Osteocyte (in vitro differentiated cells): ENCODE measurements at places on chromosomes 5 and 9. TPM values are rescaled to one million over a fixed set of nuclear protein-coding genes. Genes with fewer than 3 reads are reported as not detected.
A peak's percentile ranks its signal among the peaks of the same experiment; 100 is the strongest.

DNA sequence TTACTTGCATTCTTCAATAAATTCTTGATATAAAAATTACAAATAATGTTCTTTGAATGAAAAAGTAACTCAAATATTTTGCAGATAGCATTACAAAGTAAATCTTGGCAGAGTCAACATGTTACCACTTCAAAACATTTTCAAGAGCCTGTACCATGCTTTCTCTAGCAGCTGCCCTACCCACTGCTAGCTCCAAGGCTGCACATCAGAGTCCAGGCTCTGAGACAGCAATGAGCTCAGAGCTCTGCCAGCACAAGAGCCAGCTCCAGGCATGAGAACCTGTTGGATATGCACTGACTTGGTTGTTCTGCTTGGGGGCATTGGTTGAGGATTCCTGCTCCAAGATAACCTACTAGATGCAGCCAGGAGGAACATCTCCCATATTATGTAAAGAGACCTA is 211.3 kb upstream of the HAPLN1 start:
- H3K4me3 ChIP-seq, result no peak overlapping the region
- H3K27ac ChIP-seq, result peak overlapping the region; percentile 24
- peaks cover 33% of the 10 kb centered on the region for H3K4me1 ChIP-seq

- no peak overlapping the region for H3K4me3 ChIP-seq
- DNase-seq, result no peak
- H3K27ac ChIP-seq, result no peak overlapping the region
Observed at GRCh38 chr9:80059979-80060378, 488.2 kb downstream of the TLE4 start.

Gene SLCO6A1
- 0.65 and 0.78 TPM in 2 replicates for total RNA-seq

DNA sequence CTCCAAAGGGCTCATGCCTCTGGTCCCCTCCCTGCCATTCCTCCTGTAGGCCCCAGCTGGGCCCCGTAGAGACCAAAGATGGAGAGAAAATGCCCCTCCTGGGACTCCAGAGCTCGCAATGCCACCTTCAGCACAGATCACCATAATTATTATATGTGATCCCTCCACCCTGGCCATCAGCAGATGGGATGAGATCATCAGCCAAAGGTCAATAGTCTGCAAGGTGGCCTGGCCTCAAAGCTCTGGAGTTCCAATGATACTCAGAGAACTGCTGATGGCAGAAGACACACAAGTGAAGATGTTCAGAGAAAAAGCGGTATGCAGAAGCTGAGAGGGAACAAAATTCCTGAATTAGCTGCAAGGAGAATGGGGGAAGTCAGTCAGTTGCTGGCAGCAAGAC is 5.0 kb downstream of the RPP25L start:
- no peak overlapping the region for H3K4me3 ChIP-seq
- H3K27me3 ChIP-seq, result peaks cover 11% of the 10 kb centered on the region
- H3K36me3 ChIP-seq, result no peaks in the 10 kb centered on the region
- H3K27ac ChIP-seq, result no peak overlapping the region
- DNase-seq, result no peak

DNA sequence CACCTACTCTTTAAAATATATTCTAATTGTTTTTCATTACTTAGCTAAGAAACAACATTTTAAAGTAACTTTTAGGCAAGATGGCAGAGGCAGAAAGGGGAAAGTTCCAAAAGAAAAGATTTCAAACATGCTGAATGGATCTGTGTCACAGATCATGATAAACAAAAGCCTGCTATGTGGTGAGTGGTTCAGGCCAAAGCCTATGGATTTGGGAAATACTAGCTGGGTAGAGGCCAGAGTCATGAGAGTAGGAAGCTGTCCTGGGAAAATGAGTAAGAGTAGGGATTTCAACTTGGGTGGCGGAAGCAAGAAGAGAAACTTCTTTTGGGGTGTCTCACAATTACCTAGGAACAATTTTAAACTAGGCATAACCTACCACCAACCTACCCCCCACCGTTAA is 68.7 kb upstream of the GRHPR start:
- H3K27ac ChIP-seq, result no peak overlapping the region
- peaks cover 40% of the 10 kb centered on the region for H3K36me3 ChIP-seq

DNA sequence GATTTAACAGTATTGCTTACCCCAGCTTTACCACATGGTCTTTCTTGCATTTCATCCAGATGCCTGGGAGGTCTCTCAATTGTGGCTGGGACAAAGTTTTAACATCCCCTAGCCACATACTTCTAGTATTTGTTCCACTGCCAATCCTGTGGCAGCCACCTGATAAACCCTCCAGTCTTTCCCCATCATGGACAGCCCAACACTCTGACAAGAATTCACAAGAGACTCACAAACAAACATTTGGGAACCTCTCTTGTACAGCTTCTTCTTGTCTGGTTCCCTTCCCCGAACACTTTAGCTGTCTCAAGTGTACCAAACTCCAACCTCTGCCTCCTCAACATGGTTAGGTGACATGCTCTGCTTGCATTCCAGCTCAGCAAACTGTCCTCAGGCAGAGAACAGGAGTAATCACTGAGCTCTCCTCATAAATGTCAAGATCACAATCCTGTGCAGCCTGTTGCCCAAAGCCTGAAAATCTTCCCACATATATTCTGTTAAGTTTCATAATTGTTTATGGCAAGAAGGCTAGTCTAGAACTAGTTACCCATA is 59.7 kb downstream of the STRBP start:
- no peak for DNase-seq
- H3K4me1 ChIP-seq, result no peaks in the 10 kb centered on the region
- no peaks in the 10 kb centered on the region for H3K27me3 ChIP-seq
- peaks cover 2% of the 10 kb centered on the region for H3K36me3 ChIP-seq
- no peak overlapping the region for H3K4me3 ChIP-seq

DNA sequence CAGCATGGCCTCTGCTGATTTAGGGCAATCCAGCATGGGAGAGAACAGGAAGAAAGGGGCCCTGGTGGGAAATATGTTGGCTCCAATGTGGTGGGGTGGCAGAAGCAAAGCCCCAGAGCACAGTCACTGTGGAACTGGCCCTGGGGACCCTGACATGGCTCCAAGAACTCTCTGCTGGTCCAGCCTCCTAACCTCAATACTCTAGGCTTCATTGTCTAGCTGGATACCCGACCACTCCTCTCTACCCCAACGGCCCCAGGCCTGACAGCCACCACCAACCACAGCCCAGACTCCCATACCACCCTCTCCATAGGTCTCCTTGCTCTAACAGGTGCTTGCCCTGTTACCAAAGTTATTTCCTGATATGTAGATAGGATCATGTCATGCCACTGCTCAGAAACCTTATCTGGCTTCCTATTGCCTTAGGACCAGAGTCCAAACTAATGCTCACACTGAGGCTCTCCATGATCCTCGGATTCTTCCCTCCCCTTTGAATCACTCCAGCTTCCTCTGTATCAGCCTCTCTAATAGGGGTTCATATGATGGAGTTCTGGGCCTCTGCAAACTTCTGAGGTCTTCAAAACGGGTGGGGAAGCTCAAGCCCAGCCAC is 12.9 kb downstream of the ACSL6 start:
- no peaks in the 10 kb centered on the region for H3K36me3 ChIP-seq
- peaks cover 7% of the 10 kb centered on the region for H3K4me1 ChIP-seq
- H3K27ac ChIP-seq, result no peak overlapping the region
- DNase-seq, result no peak
- no peak overlapping the region for H3K4me3 ChIP-seq
- peaks cover 5% of the 10 kb centered on the region for H3K27me3 ChIP-seq

Gene ADAMTS6
- total RNA-seq, result 4.7 and 6.6 TPM in 2 replicates

DNA sequence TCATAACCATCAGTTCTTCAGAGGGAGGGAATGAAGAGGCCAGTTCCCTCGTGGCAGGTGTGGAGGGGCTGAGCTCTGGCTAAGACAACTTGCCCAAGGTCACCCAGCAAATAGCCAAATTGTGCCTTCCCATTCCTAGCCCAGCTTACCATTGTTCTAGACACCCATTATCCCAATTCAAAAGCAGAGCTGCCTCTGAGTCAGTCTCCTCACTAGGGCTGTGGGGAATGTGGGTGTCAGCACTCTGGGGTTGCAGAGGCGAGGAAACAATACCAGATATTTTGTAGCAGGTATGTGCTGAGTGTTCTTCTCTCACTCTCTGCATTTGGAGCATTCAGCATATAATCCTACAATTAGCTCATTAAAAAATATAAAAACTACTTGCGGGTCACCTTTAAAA is 270.8 kb downstream of the PSAT1 start:
- DNase-seq, result no peak
- H3K27ac ChIP-seq, result peak overlapping the region; percentile 58
- H3K27me3 ChIP-seq, result no peaks in the 10 kb centered on the region
- no peaks in the 10 kb centered on the region for H3K36me3 ChIP-seq
- H3K4me1 ChIP-seq, result peaks cover 12% of the 10 kb centered on the region
- H3K4me3 ChIP-seq, result no peak overlapping the region

- H3K36me3 ChIP-seq, result peaks cover 1% of the 10 kb centered on the region
- no peak overlapping the region for H3K27ac ChIP-seq
- no peaks in the 10 kb centered on the region for H3K27me3 ChIP-seq
- peaks cover 6% of the 10 kb centered on the region for H3K4me1 ChIP-seq
- DNase-seq, result no peak
Observed at GRCh38 chr5:148011398-148012137, 52.2 kb upstream of the SPINK5 start.

Gene TMEFF1
- 8.6 and 9.1 TPM in 2 replicates for total RNA-seq

Gene OBP2B
- not detected in 2 replicates for total RNA-seq

Gene SMIM33
- not detected in 2 replicates for total RNA-seq

DNA sequence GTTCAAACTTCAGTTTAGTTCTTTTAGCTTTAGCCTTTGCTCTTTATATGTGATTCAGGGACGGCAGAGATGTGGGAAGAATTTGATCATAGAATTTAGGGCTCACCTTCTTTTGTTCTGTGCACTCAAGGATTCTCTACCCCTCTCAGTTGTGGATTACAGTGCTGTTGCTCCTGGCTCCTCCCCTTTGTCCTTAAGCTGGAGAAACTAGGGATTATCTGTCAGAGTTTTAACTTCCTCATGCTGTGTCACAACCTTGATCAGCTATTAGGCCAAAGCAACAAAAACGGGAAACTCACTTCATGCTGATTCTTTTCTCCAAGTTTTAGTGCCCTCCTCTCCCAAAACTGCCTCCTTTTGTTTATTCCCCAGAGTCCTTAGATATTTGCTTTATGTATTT is 13.0 kb upstream of the PCDHAC2 start:
- no peak for DNase-seq
- no peaks in the 10 kb centered on the region for H3K4me1 ChIP-seq
- no peak overlapping the region for H3K27ac ChIP-seq
- H3K27me3 ChIP-seq, result no peaks in the 10 kb centered on the region

Gene BARHL1
- not detected in 2 replicates for total RNA-seq

DNA sequence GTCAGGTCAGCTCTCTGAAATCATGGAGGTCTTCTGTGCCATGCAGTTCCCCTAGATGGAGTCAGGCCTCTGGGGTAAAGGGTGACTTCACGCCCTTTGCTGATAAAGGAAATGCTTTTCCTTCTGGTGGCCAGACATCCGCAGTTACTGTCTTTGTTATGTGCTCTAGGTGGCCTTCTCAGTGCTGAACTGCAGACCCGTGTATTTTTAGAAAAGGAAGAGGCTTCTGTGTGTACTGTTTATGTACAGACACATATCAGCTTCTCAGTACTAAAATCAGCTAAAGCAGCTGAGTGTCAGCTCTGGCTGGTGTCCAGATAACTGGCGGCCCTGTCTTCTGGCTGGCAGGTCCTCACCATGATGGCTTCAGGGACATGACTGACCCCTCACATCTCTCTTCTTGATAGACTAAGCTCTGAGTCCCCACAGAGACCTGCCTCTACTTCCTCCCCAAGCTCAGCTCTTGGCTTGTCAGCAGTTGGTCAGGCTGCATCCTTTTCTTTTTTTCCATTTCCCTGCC is 75.3 kb downstream of the ARHGAP26 start:
- peaks cover 11% of the 10 kb centered on the region for H3K4me1 ChIP-seq
- H3K27ac ChIP-seq, result no peak overlapping the region
- DNase-seq, result no peak
- H3K36me3 ChIP-seq, result no peaks in the 10 kb centered on the region
- no peaks in the 10 kb centered on the region for H3K27me3 ChIP-seq
- no peak overlapping the region for H3K4me3 ChIP-seq

Gene TCF7
- total RNA-seq, result 0.57 and 0.67 TPM in 2 replicates

Gene LRSAM1
- 23.5 and 26.0 TPM in 2 replicates for total RNA-seq

DNA sequence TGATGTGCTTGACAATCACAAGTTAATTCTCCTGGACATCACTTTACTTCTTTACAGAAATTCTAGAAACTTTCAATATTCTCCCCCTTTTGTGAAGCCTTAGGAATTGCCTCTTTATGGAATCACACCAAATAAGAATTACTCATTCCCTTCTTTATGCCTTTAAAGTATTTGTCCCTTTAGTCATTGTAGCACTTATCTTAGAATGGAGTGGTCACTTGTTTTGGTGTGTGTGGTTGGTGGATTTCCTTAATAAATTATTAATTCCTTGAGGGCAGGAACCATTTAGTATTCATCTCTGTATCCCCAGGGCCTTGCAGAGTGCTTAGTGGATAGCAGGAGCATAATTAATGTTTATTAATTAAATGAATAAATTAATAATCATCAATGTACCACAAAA is 307.0 kb downstream of the ARRDC3 start:
- H3K27me3 ChIP-seq, result peaks cover 15% of the 10 kb centered on the region
- H3K36me3 ChIP-seq, result peaks cover 2% of the 10 kb centered on the region
- no peak overlapping the region for H3K27ac ChIP-seq
- peaks cover 13% of the 10 kb centered on the region for H3K4me1 ChIP-seq
- no peak overlapping the region for H3K4me3 ChIP-seq

- H3K4me3 ChIP-seq, result no peak overlapping the region
- peaks cover 18% of the 10 kb centered on the region for H3K4me1 ChIP-seq
- DNase-seq, result no peak
- peak overlapping the region; percentile 50 for H3K27ac ChIP-seq
- H3K36me3 ChIP-seq, result peaks cover 3% of the 10 kb centered on the region
Observed at GRCh38 chr5:33195431-33196165, 245.2 kb upstream of the TARS1 start.

Gene FAXDC2
- 23.7 and 25.7 TPM in 2 replicates for total RNA-seq
